Foreskin keratinocyte (primary cell): ENCODE measurements at places on chromosomes 4 and X. TPM values are rescaled to one million over a fixed set of nuclear protein-coding genes. Genes with fewer than 3 reads are reported as not detected.

DNA sequence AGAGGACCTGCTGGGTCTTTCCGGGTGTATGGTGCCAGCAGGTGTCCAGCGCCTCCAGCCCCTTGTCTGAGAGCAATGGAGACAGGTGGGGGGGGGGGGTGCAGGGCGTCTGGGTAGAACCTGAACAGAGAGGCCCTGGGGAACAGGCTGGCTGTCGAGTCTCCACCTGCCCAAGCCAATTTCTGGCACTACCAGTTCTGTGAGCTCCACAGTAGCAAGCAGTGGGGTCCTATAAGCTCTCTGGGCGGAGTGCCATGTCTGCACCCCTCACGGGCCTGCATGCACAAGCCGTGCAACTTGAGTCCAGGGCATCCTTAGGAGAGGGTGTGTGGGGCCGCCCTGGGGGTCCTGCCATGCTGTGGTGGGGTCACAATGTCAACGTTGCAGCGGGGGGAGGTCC is 10.1 kb upstream of the FGFR3 start:
- DNase-seq, result no peak

DNA sequence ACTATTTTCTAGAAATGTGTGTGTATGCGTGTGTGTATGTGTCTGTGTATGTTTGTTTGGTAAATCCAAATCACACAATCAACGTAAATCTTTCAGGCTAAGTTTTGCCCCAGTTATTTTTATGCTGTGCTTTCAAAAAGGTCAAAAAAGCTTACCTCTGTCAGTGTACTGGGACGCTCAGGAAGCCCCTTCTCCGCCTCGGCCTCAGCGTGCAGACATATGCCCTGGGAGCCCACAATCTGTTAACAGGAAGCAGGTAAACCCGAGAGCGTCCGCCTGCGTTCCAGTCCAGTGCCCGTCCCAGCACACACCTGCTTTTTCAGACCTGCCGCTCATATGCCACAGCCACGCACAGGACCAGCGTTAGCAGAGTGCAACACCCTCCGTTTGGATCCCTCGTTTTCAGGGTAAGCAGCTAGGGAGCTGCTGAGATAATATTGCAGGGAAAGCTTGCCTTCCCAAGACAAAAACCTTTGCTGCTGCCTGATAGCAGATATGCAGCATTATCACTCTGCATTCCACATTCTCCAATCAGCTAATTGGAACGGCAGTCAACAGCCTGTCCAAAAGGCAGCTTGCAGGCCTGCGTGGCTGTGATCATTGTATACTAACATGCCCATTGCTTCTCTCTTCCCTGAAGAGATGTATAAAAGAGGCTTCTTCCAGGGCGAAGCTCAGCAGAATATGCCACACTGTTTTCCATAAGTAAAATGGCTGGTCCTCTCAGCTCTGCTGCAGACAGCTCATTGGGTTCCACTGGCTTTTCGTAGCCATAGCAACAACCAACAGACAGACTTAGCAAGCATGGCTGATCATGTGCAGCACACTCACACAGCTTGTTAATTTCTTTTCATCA is at the start of gene SORBS2:
TSS of gene SORBS2 (minus strand) at position 686 of the 856 bp plus-strand sequence. CDS start 121,623 bp downstream, outside the sequence.
- DNase-seq, result peak; percentile 37

DNA sequence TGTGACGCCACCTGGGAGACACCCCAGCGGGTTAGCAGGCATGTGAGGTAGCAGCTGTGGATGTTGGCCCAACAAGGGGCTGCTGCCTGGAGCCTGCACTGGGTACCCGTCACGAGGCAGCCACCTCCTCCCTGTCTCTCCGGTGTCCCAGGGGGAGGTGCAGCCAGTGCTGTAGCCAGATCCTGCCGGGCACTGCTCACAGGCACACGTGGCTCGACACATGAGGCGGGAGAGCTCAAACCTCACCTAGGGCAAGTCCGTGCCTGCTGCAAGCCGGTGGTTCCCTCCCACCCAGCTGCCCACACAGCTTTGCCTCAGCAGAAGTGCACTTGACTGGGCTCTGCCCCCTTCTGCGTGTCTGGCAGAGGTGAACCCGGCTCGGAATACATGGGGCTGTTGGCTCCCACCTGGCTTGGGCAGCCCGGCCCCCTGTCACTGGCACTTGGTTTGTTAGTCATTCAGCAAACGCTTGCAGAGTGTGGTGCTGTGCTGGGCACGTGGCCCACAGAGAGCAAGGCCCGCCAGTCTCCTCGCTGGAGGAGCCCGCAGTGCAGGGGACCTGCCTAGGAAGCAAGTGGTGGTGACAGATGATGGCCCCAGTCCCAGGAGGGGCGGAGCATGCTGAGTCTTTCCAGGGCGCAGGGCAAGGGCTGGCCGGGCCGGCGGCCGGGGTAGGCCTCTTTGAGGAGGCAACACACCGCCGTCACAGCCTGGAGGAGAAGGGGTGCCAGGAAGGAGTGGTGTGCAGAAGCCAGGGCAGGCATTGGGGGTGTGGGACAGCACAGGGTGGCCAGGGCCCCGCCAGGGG is 10.1 kb upstream of the SH3TC1 start:
- DNase-seq, result peak; percentile 89

The MAPK10 gene
- 4.2 and 5.9 TPM in 2 replicates for total RNA-seq

The DSPP gene
- not detected in 2 replicates for total RNA-seq
